ENCODE measurements at places on chromosomes 12 and 14.

DNA sequence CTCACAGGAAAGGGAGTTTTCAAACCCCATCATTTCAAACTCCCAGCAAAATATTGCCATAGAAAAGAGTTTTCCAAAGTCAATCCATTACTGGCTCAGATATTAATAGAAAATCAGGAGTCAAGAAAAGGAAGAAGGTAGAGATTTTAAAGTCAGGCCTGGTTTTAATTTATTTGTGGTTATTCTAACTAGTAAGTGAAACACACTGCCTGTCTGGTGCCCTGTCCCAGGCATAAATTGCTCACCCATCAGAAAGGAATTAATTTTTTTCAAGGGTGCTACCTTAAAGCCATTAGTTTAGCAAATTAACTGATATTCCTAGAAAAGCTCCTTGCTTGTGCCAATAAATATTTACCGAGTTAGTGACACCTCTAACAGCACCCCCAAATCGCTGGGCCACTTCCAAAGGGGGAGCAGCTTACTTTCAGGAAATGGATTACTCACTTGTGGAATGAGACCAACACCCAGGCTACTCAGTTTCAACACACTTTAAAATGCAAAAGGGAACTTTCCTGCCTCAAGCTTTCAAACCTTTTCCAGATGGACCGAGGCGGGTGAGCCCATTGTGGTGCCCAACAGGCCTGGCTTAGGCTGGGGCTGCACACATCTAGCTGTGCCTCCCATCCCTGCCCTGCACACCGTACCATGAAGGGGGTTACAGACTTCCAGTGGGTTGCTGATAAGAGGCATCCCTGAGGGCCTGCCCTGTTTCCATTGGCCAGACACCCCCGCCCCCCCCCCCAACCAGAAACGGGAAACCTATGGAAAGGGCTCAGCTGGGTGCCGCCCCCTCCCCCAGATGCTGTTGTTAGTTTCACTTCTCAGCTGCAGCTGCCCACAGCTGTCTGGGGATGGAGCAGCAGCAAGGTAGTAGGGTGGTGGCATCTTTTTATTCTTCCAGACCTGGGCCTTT is 117.2 kb downstream of the SAMD4A start:
- DNase-seq: no peak

DNA sequence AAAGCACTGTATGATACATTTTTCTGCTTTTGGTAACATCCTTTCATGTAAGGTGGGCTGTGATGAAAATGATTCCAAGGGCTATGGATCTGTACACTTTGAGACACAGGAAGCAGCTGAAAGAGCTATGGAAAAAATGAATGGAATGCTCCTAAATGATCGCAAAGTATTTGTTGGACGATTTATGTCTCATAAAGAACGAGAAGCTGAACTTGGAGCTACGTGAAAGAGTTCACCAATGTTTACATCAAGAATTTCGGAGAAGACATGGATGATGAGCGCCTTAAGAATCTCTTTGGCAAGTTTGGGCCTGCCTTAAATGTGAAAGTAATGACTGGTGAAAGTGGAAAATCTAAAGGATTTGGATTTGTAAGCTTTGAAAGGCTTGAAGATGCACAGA is 22.1 kb upstream of the SRGAP1 start:
- no peak for DNase-seq

DNA sequence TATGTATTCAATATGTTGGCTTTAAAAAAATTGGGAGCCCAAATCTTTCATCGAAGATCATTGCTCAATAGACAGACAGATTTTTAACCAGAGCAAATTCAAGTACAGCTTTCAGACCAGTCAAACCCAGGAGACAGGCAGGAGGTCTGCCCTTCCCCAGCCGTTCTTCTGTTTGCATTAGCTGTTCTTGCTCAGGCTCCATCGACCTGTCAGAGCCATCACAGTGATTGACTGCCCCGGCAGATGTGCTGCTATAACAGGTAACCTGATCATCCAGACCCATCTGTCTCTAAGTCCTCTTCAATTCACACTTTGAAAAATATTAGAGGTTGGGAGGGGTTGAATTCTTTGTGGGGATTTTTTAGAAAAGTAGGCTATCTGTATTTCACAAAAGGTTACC is 453.5 kb downstream of the FOXG1 start:
- DNase-seq: no peak

GRCh38 chr14:61455351-61455750 is 134.0 kb downstream of the PRKCH start:
- no peak for DNase-seq

DNA sequence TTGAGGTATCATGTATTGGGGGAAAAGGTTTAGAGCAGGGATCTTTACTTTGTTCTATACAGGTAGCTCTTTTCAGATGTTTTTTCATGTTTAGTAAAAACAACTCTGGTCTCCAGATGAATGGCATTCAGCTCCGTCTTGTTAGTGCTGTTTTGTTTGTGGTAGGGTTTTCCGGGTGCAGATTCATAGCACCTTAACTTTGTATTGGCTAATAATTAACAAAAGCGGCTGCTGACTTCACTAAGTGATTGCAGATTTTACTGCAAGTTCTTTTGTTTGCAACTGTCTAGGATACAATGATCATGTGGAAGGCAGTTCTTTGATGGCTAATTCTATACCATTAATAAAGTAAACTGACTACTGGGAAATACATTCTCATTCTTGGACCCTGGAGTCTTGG is 32.2 kb upstream of the BHLHE41 start:
- DNase-seq: no peak

DNA sequence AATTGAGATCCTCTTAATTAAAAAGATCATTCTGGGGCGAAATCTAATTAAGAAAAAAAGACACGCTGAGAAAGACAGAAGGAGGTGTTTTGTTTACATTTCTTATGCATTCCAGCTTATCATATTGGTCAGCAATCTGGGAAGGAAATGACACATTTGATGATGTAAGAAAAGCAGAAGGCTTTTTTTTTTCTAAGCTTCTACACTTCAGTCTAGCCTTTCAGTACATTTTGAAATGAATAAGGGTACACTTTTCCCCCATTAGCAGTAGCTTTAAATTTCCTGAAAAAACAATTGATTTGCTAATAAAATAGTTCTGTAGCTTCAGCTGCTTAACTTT is 5.9 kb upstream of the GSC start:
- DNase-seq: no peak

DNA sequence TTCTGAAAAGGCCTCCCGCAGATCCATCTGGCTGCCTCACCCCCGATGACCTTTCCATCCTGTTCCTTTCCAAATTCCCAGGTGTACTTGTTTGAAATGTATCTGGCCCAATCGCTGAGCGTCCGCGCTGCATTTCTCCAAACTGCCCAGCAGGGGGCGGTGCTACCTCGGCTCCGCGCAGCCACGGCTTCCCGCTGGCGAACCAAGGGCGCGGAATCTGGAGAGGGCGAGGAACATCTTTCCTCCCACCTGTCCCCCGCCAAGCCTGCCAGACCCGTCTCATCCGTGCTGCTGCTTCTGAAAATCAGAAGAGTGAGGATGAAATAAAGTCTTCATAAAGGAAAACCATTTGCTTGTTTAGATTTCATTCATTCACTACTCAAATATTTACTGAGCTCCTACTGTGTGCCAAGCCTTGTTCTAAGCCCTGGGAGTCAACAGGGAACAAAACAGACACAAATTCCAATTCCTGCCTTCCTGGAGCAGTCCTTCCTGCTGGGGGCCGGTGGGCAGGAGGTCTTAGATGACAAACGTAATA is 16.8 kb upstream of the MYL2 start:
- DNase-seq: peak; percentile 36

DNA sequence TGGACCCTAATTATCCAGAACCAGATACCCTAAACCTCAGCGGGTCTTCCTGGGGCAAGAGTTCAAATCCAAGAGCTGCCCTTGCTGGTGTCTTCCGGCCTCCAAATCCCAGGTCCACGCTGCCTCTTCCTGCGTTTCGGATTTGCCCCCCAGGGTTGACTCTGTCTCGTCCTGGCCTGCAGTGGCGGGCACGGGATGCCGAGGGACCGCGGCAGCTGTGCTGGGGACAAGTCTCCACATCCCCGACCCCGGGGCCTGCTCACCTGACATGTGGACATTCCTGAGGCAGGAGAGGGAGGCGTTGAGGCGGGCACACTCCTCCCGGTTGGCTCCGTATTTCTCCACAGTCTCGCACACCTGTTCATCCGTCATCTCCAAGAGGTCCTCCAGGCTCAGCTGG is 113.6 kb downstream of the KSR2 start:
- DNase-seq: no peak

GRCh38 chr12:12323591-12323990 is 26.5 kb downstream of the MANSC1 start:
- no peak for DNase-seq

- no peak for DNase-seq
These were observed 98.8 kb upstream of the RGS6 start for GRCh38 chr14:71833476-71833875.

- no peak for DNase-seq
These were observed 135.0 kb upstream of the HIF1A start for GRCh38 chr14:61560323-61560722.

- no peak for DNase-seq
These were observed 444.6 kb upstream of the CCDC196 start for GRCh38 chr14:66041582-66041981.

DNA sequence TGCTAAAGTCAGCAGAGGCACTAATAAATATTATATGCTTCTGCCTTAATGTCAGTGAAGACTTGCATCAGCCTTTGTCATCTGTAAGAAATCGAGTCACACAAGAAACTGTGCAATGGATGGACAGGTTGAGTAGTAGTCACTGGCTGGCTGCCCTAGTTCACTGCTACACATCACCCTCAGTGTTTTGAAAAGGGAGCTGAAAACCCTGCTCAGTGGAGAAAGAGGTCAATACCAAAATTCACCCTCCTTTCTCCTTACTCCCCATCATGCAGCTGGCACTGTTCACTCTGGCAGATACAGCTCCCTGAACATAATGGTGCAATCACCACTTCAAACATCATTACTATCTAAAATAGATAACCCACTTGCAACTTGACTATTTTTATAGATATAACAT is 6.6 kb downstream of the ANKS1B start:
- no peak for DNase-seq

DNA sequence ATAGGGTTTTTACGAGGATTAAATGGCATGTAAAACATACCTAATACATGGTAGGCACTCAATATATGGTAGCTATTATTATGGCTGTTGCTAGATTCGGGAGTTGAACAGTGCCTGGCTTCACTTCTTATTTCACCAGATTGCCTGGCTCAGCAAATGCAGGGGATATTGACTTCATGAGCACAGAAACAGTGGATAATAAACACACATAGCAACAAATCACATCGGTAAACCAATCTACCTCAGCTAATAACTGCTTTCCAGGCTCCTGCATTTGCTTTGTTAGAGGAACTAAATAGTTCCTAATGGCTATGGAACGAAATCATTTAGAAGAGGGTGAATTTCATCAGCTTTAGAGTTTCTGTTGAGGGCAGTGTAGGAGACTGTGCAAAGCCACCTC is 105.2 kb upstream of the TMCC3 start:
- no peak for DNase-seq

DNA sequence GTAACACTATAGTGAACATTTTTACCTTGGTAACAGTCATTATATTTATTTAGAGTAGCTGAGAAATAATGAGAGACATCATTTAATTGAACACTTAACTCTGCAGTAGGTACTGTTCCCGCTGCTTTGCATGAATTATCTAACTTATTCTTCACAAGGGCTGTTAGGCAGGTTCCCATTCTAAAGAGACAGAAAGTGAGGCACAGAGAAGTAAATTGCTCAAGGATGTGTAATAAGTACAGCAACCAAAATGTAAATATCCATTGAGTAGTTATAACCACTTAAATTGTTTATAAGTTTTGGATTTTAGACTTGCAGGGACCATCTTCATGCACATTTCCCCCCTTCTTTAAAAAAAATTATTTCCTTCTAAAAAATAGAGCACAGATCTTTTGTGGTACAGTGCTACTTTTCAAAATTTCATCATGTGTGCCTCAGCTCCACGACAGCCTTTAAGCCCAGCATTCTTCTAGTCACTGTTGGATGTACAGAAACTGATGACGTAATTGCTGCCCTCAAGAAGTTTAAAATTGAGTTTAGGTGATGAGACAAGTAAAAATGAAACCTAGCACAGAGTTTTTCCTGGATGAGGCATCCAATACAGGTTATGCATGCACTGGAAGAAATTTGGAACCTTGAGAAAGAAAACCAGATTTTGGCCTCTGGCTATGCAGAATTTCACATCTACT is 6.0 kb upstream of the MANSC4 start:
- DNase-seq: no peak

DNA sequence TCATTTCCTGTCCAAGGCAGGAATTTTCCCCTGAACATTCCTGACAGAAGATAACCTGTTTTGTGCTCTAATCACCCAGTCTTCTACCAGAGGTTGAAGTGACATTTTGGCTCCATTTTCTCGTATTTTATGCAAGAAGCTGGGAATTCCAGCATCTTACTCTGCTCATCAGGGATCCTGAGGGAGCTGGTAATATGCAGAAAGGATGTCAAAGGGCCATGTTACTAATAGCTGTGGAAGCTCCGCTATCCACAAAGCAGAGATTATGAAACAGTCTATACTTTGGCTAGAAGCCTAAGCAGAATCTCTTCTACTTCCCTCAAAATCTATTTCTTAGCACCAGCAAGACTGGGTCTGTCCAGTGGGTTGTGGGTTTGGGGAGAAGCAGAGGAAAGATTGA is 613.0 kb downstream of the DIO2 start:
- no peak for DNase-seq

DNA sequence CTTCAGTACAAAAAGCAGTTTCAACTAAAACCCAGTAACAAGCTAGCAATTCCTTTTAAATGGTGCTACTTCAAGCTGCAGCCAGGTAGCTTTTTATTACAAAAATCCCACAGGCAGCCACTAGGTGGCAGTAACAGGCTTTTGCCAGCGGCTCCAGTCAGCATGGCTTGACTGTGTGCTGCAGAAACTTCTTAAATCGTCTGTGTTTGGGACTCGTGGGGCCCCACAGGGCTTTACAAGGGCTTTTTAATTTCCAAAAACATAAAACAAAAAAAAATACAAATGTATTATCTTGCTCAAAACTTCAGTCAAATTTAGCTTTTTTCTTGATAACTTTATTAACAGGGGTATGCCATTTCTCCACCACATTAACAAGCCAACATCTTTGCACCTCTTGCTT is 3.6 kb upstream of the CLEC4E start:
- peak; percentile 63 for DNase-seq

DNA sequence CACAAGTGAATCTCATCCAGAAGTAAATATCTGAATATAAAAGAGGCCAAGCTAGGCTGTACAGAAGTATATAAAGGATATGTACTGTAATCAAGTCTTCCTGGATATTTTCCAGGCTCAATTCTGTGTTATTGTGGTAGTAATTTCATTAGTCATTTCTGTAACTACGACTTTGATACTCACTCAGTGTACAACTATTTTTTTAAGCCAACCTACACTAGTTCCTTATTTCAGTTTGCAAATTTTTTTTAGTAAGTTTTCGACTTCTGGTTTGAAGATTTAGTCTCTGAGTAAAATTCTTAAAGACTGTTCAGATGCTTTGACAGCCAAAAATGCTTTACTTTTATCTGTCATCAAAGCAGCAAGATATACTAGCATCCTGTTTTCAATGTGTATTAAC is 130.8 kb downstream of the CAPZA3 start:
- no peak for DNase-seq
